ENCODE measurements at places on chromosomes 2 and 18.

GRCh38 chr2:106189764-106190468, 4.2 kb downstream of the UXS1 start:
- no peak for DNase-seq

DNA sequence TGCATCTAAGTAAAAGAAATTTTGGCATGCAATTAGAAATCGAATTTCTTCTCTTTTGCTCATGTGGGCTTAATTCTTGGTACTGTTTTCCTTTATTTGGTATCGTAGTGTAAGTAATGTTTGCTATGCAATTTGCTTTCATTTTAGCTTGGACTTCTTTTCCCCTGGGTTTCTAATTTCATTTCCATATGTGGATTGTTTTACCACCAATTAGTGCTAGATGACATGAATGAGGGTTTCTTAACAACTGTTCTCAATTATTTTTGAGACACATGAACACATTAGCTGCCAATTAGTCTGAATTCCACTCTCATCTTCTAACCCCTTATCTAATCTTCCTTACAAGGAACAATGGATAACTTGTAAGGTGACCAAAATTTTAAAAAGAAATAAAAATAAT, 1047.2 kb upstream of the PIK3C3 start:
- no peak for DNase-seq

- DNase-seq = no peak
Observed at GRCh38 chr18:7393080-7393479, 162.2 kb downstream of the LRRC30 start.

DNA sequence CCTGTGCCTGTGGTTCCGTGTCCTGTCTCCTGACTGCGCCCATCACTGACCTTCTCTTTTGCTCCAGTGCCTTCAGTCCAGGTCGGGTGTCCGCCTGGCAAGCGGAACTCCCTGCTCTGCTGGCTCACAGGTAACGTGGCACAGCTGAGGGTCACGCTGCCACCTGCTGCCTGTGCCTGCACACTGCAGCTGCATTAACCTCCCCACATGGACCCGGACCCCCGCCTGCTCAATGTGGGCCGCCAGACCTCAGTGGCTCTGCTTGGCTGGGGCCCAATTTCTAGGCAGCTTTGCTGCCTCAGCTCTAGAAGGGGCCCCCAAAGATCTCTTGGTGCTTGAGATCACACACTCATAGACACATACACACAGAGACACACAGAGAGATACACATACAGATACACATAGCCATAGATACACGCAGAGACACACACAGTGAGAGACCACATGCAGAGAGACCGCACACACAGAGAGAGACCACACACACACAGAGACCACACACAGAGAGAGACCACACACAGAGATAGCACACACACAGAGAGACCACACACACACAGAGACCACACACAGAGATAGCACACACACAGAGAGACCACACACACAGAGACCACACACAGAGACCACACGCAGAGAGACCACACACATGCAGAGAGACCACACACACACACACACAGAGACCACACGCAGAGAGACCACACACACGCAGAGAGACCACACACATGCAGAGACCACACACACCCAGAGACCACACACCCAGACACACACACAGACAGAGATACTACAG, 14.9 kb upstream of the CNNM3 start:
- no peak for DNase-seq

Measured in stimulated activated CD4-positive, alpha-beta T cell treated with anti-CD3 and anti-CD28 coated beads, Interleukin-1b, Interleukin-23, amount 100 ng/mL, for 1 hour (primary cell).